ENCODE measurements at places on chromosomes 6 and 20.

DNA sequence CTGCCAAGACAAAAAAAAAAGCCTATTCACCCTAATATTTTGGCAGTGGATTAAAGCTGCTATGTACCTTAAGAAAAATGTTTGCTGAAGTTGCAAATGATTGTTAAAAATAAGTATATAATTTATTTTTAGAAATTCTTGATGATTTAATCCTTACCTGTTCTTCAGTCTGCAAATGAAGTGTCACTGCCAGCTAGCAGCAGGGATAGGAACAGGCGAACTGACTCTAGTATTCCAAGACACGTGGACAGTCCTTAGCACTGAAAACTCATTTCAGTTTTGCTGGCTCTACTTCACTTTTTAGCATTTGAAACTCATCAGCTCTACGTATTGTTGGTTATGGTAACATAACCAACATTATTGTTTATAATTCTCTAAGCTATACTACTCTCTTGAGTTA is 204.4 kb upstream of the ID4 start:
- no peak for DNase-seq

DNA sequence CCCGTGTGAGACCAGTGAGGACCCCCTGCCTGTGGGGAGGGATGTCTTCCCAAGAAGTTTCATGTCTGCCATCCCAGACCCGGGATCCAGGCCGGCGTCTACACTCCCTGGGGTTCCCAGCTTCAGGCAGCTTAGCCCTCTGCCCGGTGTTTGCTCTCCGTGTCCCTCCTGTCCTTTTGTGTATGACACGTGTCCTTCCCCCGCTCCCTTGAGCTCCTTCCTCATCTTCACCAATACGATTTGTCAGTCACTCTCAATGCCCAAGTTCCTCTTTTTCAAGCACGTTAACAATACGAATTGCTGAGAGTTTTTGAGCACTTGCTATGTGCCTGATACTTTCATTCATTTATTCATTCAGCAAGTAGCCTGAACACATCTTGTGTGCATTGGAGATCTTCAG is 115.6 kb upstream of the PTPN1 start:
- no peak for DNase-seq

DNA sequence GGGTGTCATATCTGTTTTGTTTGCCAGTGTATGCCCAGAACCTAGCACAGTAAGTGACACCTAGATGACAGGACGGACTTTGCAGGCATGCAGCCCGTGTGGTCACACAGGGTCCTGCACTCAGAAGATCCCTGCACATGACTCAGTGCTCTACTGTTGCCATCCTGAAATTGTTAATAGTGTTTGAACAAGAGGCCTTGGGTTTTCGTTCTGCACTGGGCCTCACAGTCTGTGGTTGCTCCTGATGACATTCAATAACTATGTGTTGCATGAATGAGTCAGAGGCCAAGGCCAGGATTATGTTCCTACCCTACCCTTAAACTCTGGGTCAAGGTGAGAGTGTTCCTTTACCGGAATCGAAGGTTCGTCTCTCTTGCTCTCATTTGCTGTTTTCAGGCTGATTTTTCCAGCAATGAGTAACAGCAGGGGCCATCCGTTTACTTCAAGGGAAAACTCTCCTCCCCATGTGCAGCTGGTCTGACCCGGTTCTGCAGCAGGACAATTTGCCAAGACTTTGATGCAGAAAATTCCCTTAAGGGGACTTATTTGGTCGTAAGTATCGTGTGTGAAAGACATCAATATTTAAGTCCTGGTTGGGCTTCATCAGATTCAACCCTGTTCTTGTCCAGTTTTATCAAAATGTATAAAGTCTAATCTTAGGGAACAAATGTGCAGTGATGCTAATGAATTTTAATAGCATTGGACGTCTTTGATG is 13.0 kb upstream of the PFDN4 start:
- no peak for DNase-seq

- DNase-seq, result no peak
Observed at GRCh38 chr20:13786143-13786828, 1.5 kb downstream of the NDUFAF5 start.

- no peak for DNase-seq
Observed at GRCh38 chr20:47775039-47775438, 10.2 kb downstream of the SULF2 start.

- DNase-seq, result no peak
Observed at GRCh38 chr6:155452576-155452975, 3.1 kb downstream of the NOX3 start.

DNA sequence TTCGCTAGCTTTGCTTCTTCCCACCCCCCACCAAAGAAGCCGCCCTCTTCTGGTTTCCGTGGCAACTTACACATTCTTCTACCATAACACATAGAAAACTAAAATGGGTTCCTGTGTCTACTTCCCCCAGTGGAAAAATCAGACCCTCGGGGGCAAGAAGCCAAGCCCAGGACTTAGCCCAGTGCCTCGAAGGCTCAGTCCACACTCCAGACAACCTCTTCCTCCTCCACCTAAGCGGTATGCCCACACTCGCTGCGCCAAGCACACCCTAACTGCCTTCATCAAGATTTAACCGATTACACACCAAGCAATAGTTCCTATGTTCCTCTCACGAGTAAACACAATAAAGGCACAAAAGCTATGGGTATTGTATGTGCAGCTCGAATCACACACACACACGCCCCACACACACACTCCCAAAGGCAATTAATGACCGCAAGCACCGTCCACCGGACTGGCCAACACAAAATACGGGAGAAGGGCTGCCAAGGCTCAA is 537 bp downstream of the PPIL4 start:
- DNase-seq, result no peak

DNA sequence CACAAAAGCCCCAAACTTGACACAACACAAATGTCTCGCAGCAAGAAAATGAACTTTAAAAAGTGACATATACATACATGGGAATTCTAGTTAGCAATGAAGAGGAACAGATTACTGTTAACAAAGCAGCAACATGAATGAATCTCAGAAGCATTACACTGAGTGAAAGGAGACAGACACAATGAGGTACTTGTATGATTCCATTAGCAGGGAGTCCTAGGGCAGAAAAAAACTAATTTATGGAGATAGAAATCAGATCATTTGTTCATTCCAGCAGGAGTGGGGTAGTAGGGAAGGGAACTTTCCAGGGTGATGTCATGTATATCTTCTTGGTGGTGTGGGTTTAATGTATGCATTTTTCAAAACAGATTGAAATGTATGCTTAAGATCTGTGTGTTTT is 524.4 kb downstream of the KIF16B start:
- no peak for DNase-seq

DNA sequence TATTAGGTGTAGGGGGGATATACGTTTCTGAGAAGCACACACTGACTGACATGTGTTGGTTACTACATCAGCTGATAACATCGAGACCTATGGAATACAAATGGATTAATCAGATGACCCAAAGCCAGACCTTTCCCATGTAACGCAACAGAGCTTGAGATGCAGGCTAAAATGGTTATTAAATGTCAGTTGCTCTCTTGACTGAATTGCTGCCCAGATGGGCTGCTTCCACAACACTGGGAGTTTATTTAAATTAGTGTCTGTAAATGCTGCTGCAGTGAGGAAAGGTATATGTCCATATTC is 298.8 kb downstream of the PHACTR1 start:
- DNase-seq, result no peak

- DNase-seq, result no peak
Observed at GRCh38 chr6:28480253-28480932, 35.2 kb downstream of the GPX6 start.

DNA sequence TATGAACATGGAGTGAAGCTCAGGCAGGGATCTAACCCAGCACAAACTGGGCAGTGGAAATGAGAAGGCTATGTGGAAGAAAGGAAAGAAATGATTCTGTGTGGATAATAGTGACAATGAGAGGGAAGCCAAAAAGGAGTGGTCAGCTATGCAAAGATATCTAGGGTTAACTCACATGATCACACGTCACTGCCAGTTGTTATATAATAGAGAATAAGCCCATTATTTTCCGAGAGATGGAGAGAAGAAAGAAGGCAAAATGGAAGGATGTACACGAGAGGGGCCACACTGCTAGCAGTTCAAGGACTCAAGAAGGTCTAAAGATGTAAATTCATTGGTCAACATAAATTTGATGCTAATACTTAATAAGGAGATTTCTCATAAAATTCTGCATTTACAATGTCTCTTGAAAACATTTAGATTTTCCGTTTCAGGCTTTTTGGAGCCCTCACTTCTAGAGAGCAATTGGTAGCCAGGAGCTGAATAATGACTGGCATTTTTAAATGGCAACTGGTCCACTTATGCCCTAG is 18.8 kb upstream of the RCAN2 start:
- no peak for DNase-seq

DNA sequence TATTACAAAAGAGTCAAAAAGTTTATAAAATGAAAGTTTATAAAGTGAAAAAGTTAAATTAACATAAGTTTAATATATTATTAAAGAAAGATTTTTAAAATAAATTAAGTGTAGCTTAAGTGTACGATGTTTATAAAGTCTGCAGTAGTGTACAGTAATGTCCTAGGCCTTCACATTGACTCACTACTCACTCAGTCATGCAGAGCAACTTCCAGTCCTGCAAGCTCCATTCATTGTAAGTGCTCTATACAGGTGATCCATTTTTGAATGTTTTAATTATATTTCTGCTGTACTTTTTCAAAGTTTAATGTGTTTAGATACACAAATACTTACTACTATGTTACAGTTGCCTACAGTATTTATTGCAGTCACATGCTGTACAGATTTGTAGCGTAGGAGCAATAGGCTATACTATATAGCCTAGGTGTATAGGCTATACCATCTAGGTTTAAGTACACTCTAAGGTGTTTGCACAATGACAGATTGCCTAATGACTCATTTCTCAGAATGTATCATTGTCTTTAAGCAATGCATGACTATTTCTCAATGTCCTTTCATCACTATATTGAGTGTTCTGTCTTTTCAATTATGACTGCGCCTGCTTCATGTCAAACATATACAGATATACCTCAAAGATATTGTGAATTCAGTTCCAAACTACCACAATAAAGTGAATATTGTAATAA is 1110.3 kb upstream of the MAP3K7 start:
- DNase-seq, result no peak

DNA sequence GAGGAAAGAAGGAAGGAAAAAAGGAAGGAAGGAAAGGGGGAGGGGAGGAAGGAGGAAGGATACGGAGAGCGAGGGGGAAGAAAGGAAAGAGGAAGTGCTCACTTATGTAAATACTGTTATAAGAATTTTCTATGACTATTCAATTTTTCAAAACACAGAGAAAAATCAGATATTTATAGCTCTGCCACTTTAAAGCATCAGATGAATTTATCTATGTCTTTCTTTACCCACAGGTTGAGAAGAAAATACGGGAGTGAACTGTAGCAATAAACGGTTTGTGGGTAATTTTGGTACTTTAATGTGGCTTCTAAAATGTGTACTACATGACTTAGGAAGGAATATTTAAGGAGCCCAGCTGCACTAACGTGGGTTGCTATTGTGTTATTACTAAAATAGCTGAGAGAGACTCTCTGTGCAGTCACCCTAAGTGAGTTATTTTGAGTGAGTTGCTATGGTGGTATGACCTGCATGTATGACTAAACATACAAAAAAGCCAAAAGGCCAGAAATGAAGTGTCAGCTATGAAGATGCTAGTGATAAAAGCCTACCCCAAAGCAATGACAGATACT is 225.5 kb downstream of the SOD2 start:
- no peak for DNase-seq

DNA sequence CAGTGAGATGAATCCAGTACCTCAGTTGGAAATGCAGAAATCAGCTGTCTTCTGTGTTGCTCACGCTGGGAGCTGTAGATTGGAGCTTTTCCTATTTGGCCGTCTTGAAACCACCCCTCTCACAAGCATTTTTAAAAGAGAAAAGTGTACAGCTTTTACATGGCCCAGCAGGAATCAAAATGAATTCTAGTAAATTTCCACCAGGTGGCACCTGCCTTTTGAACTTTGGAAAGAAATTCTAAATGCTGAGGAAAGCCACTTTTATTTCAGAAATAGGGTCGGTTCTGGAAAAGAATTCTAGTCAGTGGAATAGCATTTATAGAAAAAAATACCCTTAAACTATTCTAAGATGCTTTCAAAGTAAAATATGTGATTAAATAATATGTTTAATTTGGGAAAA is 647.8 kb downstream of the CD109 start:
- no peak for DNase-seq

GRCh38 chr6:165746331-165746730 is 83.3 kb upstream of the PDE10A start:
- DNase-seq, result no peak

DNA sequence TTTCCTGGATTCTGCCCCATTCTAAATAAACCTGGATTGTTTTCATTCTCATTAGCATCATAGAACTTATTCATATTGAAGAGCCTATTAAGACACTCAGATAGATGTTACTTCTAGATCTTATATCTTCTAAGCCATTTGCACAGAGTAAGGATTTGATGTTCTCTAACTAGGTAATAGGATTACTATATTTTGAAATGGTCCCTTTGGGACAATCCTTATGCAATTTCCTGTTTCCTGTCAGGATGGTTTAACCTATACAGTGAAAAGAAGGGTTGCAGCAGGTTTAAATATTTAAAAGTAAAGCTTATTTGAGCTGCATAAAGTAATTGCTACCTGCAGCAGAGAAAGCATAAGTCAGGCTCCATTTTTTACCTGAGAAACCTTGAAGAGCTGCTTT is 860.1 kb downstream of the TFAP2A start:
- no peak for DNase-seq

- DNase-seq, result no peak
Observed at GRCh38 chr6:150638765-150639164, 39.1 kb downstream of the PLEKHG1 start.

DNA sequence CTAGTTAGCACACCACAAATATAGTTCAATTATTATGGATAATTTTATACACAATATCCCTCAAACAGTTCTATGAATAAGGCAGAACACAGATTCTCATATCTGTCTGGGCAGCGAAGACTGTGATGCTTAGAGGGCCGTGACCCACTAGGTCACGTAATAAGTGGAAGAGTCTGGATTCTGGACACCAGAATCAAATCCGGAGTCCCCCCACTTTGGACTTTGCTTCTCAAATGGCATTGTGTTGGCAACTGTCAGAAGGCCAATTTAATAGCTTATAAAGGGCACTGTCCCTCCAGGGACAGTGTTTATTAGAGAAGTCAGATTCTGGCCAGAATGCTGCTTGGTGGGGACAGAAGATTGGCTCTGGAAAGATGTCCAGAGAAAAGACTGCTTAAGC is 6.8 kb upstream of the CCDC167 start:
- no peak for DNase-seq

GRCh38 chr6:11604836-11605506 is 67.4 kb downstream of the TMEM170B start:
- no peak for DNase-seq

DNA sequence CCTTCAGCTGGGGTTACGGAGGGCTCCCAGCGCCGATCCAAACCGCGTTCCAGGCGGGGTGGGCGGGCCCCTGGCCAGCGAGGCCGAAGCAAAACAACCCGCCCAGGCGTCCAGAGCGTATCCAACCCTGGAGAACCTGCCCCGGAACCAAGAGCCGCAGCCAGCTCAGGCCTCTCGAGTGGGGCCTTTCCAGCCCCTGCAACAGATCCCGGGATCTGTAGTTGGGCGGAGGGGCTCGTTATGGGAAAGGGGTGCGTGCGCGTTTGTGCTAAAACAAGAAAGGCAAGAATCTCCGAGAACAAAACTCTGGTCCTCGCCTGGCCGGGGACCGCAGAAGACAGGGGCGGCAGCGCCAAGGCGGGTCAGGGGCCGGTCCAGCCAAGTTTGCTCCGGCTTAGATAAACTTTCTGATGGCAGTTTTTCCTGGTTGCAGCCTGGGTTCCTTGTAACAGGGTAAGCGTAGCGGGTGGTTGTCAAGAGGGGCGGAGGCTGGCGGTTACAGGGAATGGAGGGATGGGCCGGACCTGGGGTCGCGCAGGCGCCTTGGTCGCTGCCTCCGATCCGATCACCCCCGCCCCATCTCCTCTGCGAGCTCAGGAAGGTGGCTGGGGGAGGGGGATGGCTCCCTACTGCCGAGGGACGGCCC is 448 bp upstream of the RIN2 start:
- DNase-seq, result peak; percentile 83
